Stimulated activated CD8-positive, alpha-beta memory T cell treated with anti-CD3 and anti-CD28 coated beads, Interleukin-12 subunit alpha, Interleukin-12 subunit beta, amount 100 ng/mL, for 4 hours (primary cell): ENCODE measurements at places on chromosomes 2 and 18.

- DNase-seq = no peak
Observed at GRCh38 chr2:226467221-226467620, 332.4 kb downstream of the IRS1 start.

- no peak for DNase-seq
Observed at GRCh38 chr2:32427672-32428610, 71.1 kb downstream of the BIRC6 start.

DNA sequence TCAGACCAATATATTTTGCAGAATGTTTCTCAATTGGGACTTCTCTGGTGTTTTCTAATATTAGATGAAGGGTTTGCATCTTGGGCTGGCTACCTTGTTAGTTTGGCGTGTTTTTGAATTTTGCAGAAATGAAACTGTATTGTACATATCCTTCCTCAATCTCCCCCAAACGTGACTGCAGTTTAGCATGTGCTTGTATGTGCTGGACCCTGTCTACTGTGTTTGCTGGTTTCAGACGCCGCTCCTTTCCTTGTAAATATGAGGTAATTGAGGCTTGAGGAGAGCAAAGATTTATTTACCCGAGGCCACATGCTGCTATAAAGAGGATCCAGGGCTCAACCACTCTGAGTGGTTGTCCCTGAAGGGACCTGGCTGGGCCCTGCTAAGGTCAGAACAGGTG is 57.2 kb downstream of the NGEF start:
- no peak for DNase-seq

DNA sequence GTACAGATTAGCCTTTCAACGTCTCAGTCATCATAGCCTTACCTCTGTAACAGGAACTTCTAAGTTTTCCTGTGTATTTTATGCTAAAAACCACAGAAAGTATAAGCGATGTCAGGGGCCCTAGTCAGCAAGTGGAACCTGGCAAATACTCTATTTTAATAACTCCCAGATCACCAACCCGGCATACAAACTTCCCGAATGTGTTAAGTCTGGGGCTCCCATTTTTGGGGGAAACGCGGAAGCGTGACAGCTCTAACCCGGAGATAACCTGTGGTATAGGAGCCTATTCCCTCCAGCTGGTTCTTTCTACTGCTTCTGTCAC is 574 bp downstream of the NIFK start:
- no peak for DNase-seq

DNA sequence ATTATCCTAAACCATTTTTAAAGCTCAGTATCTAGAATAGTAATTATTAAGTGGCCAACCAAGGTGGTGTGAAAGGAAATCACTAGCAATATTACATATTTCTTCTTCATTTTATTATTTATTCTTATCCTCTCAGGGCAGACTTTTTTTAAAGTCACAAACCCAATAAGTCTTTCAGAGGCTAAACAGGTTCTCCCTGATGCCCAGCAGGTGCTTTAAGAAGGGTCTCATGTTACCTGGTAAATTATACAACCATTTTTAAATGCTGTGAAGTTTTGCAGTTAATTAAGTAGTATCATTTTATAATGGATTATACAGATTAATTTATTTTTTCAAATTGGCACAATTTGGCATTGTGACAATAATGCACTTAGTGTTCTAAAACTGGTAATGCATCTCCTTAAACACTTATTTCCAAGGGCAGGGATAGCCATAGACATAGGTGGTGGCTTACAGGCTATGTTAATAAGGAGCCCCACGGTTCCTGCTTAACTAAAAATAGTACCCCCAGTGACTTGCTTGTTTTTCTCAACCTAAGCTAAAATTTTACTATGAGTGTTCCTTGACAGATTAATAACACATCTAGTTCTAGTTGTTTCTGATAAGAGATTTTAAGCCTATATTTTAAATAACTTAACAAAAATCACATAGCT is 67.0 kb downstream of the PMS1 start:
- no peak for DNase-seq

GRCh38 chr18:26504831-26505230 is 43.5 kb downstream of the KCTD1 start:
- DNase-seq = no peak

DNA sequence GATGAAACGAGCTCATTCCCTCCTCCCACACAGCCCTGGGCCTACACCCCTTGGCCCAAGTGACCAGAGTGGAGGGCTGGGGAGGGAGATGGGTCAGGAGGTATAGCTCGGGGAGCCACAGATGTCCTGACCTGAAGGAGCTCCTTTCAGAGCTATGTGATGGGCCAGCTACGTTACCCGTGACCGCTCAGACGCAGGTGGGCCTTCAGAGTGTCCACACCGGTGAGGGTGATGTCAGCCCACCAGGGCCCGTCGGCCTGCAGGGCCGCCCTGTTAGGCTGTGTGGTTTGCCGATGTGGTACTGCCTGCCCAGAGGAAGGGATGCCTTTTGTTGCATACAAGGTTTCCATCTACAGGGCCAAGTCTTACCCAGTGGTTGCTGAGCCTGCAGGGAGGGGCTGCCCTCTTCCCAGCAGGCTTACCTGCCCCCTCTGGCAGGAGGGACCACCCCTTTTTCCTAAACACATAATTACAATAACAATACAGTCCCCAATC is 41.8 kb upstream of the FOSL2 start:
- no peak for DNase-seq

- no peak for DNase-seq
Observed at GRCh38 chr2:100876231-100876860, 56.4 kb downstream of the NPAS2 start.

- DNase-seq = no peak
Observed at GRCh38 chr2:120622159-120622869, 113.4 kb upstream of the GLI2 start.

GRCh38 chr18:49721981-49722380 is 91.4 kb downstream of the ACAA2 start:
- DNase-seq = no peak

DNA sequence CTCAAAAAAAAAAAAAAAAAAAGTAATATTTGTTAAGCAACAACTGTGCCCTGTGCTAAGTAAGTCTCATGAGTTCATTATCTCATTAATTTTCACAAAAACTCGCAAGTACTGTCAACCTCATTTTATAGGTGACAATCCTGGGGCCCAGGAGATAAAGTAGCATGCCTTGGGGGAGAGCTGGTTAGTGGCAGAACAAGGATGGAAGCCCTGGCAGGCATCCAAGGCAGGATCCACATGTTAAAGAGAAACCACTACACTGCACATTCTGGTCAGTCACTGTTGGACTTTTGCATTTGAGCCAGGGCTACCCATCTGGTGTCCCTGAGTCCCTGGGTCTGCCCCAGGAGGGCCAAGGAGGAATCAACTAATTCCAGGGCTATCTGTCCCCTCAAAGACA is 54.6 kb downstream of the ZFP36L2 start:
- DNase-seq = no peak

DNA sequence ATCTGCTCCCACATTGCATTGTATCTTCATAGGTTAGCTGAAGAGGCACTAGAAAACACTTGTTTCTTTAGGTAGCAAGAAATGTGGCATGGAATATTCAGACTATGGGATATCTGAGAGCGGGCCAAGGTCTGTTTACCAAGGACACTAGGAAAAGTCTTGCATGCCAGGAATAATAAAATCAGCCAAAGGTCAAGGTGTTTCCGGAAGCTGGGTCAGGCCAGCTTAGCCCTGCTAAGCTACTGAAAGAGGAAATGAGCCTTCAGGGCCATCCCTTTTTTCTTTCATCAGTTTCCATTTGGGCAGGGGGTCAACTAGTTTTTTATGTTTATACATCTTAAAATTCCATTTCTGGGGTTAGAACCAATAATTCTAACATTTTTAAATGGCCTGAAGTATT is 101.1 kb downstream of the DPP4 start:
- DNase-seq = no peak

GRCh38 chr2:68302281-68302875 is 17.4 kb downstream of the CNRIP1 start:
- DNase-seq = no peak

GRCh38 chr2:200786826-200787225 is 24.9 kb upstream of the BZW1 start:
- no peak for DNase-seq
